A172 (cell line): ENCODE measurements at places on chromosomes 7 and 10. TPM values are rescaled to one million over a fixed set of nuclear protein-coding genes. Genes with fewer than 3 reads are reported as not detected.

OR2A12 gene
- total RNA-seq = not detected in 2 replicates

IDI2 gene
- total RNA-seq = not detected in 2 replicates

PLEKHS1 gene
- 0.31 TPM in 1 of 2 replicates, not detected in the other for total RNA-seq

DNA sequence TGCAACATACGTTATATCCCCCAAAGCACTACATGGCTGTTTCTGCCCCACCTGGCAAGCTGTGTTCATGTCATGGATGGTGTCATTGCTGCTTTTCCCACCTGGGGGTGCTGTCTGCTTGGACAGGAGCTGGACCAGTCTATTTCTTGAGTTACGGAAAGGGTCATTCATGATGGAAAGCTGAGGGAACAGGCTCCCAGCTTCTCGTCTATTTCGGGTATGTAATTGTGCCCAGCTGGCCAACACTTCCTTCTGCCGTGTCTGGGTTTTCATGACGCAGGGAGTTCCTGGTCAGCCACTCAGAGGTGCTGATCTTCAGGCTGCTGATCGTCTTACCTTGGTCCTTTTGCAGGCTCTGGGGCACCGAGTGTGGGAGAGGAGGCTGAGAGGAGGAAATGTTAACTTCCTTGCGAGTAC, 8.6 kb downstream of the BTBD16 start:
- no peak for DNase-seq

DNA sequence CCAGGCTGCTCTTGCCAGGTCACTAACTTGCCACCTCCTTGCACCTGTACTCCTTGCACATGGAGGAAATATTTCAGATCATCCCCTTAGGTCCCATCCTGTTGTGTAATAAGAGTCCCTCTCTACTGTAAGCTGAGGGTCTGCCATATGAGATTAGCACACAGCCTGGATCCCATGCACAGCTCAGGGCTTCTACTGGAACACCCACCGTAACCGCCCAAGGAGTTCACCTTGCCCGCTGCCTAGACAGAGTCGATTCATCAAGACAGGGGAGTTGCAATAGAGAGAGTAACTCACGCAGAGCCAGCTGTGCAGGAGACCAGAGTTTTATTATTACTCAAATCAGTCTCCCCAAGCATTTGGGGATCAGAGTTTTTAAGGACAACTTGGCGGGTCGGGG, 694.4 kb upstream of the C7orf33 start:
- no peak for DNase-seq

- DNase-seq = no peak
Observed at GRCh38 chr7:54858008-54858692, 99.1 kb upstream of the SEC61G start.

TAC1 gene
- not detected in 2 replicates for total RNA-seq

STRIP2 gene
- 4.2 and 6.3 TPM in 2 replicates for total RNA-seq

DNA sequence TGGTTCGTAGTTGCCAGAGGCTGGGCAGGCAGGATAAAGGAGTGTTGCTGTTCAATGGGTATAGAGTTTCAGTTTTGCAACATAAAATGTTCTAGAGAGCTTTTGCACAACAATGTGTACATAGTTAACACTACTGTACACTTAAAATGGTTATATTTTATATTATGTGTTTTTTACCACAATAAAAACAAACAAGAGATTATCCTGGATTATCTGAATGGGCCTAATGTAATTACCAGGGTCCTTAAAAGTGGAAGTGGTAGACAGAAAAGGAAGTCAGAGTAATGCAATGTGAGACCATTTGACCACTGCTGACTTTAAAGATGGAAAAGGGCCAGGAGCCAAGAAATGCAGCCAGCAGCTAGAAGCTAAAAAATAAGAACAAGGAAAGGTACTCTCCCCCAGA, 159.7 kb downstream of the SGMS1 start:
- no peak for DNase-seq

GRCh38 chr7:3065724-3066143, 22.1 kb upstream of the CARD11 start:
- DNase-seq = peak; percentile 55

DNA sequence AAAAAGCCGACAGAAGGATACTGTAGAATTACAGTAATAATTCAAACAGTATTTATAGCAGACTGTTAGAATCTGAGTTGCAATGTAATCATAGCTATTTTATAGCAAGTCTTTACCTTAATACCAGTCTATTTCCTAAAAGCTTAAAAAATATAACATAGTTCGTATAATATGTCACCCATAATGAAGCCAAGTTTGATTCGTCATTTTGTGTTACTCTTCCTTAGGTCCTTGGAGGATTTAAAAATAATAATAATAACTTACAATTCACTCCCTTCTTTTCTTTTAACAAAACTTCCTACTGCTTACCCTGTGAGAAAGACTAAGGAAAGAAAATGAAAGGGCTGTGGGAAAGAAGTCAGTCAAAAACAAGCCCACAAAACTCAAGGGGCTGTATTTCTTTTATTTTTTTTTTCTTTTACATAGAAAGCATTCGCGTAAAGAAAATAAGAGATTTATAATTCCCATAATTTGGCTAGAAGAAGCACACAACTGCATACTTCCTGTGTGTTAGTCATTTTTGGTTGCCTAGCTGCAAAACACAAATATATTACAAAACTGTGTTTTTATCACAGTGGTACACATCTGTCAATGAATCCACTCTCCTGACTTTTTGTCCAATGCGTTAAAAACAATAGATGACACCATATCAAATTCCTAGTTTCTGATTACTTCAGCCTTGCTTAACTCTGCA, 187.2 kb upstream of the CELF2 start:
- no peak for DNase-seq

- no peak for DNase-seq
Observed at GRCh38 chr10:60649485-60650377, 128.5 kb upstream of the CDK1 start.

DNA sequence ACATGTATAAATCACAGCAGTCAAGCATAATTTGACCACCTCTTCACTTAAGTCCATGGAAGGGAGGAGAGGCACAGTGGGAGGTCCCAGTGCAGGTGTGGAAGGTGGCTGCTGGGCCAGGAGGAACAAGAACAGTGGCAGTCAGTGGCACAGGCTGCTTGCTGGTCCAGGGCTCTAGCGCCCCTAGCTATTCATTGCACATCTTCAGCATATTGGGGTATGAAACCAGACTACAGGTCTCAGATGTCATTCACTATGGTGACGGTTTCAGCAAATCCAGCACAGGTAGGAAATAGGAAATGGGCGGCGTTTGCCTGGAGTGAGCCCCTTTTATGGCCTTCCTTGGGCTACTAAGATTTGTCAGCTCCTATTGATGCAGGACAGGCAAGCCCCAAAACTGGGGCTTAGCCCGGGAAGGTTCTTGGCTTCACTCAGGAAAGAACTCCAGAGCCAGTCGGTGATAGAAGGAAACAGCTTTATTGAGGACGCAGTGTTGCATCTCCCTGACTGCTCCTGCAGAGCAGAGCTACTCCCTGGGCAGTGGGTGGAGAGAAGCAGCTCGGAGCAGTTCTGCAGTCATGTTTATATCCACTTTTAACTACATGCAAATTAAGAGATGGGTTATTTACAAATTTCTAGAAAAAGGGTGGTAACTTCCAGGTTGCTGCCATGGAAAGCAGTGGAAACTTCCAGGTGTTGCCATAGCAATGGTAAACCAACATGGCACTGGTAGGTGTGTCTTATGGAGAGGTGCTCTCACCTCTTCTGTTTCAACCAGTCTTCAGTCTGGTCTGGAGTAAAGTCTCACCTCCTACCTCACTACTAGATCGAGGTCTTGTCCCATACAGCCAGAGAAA, 608.8 kb downstream of the PARD3 start:
- no peak for DNase-seq

- DNase-seq = no peak
Observed at GRCh38 chr7:26096136-26096535, 55.9 kb upstream of the NFE2L3 start.

IGF2BP3 gene
- 64.3 and 74.1 TPM in 2 replicates for total RNA-seq

DNA sequence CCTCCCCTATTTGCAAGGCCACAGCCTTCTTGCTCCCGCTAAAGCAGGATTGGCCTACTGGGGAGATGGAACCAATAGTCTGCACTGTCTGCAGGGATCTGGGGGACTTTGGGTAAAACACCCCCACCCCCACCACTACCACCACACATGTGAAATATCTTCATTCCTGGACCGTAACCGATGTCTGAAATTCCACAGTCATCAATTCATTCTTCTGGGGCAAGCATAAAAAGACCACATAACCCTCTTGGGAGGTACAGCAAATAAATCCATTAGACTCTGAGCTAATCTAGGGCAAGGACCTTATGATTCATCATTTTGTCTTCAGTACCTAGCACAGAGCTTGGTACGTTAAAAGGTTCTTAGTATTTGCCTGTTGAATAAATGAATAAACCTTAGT, 307.8 kb downstream of the GPAM start:
- no peak for DNase-seq

- DNase-seq = no peak
Observed at GRCh38 chr7:452226-452751, 67.4 kb downstream of the PDGFA start.

DNA sequence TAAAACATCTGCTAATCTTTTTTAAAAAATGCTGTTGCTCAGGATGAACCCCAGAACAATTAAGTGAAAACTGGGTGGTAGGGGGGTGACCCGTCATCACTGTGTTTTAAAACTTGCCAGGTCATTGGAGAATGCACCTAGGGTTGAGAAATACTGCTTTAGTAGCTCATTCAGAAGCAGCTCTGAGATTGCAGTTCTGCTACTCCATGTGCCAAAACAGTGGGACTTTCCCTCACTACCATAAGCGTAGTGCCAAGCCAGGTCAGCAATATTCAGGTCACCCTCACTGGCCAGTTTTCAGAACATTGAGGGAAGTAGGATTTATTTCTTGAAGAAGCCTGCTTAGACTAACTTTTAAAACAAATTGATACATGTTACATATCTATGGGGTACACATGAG, 5.2 kb downstream of the STEAP2 start:
- DNase-seq = no peak

SGPL1 gene
- 25.5 and 26.6 TPM in 2 replicates for total RNA-seq

DNA sequence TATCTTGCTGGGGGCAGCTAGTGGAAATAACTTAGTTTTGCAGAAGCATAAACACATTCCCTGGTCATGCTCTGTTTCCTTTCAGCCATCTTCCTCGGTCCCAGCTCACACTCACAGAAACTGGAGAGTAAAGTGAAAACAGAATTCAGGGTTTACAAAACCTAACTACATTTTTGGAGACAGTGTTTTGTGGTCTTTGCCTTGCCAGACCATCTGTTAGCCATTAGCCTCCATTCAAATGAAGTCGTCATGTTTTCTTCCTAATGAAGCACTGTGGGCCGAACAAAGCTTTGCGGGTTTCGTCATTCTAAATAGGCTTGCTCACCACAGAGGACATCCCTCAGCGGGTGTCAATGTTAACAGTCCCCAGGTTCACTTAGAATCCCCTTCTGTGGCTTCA, 214.6 kb upstream of the TMEM72 start:
- no peak for DNase-seq

EGR2 gene
- 0.09 and 0.19 TPM in 2 replicates for total RNA-seq

DNA sequence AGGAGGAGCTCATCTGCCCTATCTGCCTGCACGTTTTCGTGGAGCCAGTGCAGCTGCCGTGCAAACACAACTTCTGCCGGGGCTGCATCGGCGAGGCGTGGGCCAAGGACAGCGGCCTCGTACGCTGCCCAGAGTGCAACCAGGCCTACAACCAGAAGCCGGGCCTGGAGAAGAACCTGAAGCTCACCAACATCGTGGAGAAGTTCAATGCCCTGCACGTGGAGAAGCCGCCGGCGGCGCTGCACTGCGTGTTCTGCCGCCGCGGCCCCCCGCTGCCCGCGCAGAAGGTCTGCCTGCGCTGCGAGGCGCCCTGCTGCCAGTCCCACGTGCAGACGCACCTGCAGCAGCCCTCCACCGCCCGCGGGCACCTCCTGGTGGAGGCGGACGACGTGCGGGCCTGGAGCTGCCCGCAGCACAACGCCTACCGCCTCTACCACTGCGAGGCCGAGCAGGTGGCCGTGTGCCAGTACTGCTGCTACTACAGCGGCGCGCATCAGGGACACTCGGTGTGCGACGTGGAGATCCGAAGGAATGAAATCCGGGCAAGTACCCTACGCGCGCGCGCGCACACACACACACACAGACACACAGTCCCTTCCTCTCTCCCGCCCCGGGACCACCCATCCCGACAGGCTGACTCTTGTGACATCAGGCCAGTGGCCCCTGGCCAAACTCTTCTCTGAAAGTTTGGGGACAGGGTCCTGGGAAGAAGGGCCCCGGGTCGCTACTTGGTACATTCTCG, 538 bp downstream of the TRIM8 start:
- peak; percentile 67 for DNase-seq

DNA sequence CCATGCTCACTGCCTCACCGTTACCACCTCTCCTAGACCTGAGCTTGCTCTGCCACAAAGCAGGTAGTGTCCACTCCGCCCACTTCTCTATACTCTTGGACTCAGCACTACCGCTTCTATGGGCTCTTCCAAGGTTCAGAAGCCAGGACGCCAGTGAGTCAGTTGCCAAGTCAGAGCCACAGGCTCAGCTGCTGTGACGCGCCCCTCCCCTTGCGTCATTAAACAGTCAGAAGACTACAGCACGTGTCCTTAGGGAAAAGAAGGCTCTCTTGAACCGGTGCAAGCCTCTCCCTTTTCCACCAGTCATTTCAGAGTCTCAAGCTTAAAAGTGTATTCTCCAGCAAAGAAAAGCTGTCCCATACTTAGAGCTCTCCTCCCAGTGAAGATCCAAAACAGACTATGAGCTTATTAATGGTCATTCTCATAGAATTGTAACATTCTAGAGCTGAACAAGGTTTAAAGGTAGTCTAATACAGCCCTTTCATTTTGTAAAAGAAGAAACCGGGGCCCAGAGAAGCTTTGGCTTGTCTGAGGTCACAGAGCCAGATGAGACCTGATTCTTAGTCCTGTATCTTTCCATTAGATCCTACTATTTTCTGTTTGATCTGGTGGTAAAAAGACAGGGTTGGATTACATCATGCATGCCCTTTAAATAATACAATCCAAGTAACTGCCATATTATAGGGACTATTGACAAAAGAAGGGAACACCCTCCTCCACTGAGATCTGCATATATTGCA, 40.9 kb upstream of the MET start:
- DNase-seq = peak; percentile 84

GPR146 gene
- 1.1 and 1.6 TPM in 2 replicates for total RNA-seq

DNAH11 gene
- 6.2 and 12.6 TPM in 2 replicates for total RNA-seq

GRCh38 chr10:7317786-7318446, 92.9 kb downstream of the SFMBT2 start:
- DNase-seq = no peak

VPS37D gene
- 6.6 and 8.3 TPM in 2 replicates for total RNA-seq
